CD4-positive, alpha-beta memory T cell (primary cell): ENCODE measurements at places on chromosomes 5 and 9. TPM values are rescaled to one million over a fixed set of nuclear protein-coding genes. Genes with fewer than 3 reads are reported as not detected.

ADAM19 gene
- 24.4 TPM for polyA plus RNA-seq

SLC1A1 gene
- polyA plus RNA-seq = not detected

FAM221B gene
- not detected for polyA plus RNA-seq

TNC gene
- not detected for polyA plus RNA-seq

FBLL1 gene
- not detected for polyA plus RNA-seq

FAM78A gene
- polyA plus RNA-seq = 5.5 TPM

TXNDC8 gene
- not detected for polyA plus RNA-seq

CXCL14 gene
- polyA plus RNA-seq = not detected

TMOD1 gene
- polyA plus RNA-seq = 3.3 TPM

RNF183 gene
- polyA plus RNA-seq = not detected

GLRX gene
- 203 TPM for polyA plus RNA-seq
